ENCODE measurements at places on chromosomes 13 and 19. TPM values are rescaled to one million over a fixed set of nuclear protein-coding genes. Genes with fewer than 3 reads are reported as not detected.

CNN1 gene
- total RNA-seq = 2.0 TPM

KMT5C gene
- total RNA-seq = 3.9 TPM

DHRS12 gene
- total RNA-seq = 3.0 TPM

CCDC169 gene
- total RNA-seq = 3.9 TPM

IGFL1 gene
- not detected for total RNA-seq

SELENOV gene
- not detected for total RNA-seq

Measured in epithelial cell of umbilical artery (primary cell).